ENCODE measurements at places on chromosomes 5 and 9. TPM values are rescaled to one million over a fixed set of nuclear protein-coding genes. Genes with fewer than 3 reads are reported as not detected.

- peak; percentile 72 for DNase-seq
Measured at GRCh38 chr5:1026700-1027621, 18.4 kb downstream of the NKD2 start.

GRCh38 chr5:123156577-123157296 lies 67.7 kb downstream of the PRDM6 start:
- DNase-seq = no peak

- DNase-seq = peak; percentile 18
Measured at GRCh38 chr9:134980516-134980915, 62.8 kb upstream of the FCN1 start.

DNA sequence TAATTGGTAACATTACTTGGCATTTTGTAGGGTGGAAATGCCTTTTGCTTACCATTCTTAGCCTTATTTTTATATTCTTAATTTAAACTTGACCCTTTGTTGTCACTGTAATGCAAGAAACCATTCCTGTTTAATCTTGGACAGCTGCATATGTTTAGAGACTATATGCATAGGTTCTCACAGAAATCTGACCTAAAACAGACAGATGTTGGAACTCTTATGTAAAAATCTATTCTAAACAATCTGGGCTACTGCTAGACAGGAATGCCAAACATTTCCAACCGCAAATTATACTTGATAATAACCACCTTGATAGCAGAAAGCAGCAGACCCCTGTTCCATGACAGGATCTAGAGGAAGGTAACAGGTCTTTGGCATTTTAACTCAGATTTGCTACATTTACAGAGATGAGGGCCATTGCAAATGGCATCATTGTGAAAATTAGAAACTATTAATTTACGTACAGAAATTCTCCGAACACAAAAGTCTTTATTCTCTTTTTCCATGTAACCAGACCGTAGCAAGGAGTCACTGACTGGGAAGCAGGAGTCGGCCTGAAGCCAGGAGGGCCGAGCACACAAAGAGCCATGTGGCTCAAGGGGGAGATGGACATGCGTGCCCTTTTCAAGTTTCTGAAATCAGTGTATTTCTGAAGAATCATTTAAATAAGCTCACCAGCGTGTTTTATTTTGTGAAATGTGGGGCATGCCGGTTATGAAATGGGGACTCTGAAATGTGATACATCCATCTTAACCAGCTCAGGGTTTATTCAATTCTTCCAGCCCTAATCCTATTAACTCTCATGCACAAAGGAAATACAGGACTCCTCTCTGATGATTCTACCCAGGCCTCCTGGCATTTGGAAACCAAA lies 139.3 kb downstream of the AOPEP start:
- DNase-seq = peak; percentile 74

GRCh38 chr9:73689051-73689870 lies 537.6 kb downstream of the ANXA1 start:
- DNase-seq = no peak

- no peak for DNase-seq
Measured at GRCh38 chr5:15959370-15960164, 220.0 kb downstream of the MARCHF11 start.

DNA sequence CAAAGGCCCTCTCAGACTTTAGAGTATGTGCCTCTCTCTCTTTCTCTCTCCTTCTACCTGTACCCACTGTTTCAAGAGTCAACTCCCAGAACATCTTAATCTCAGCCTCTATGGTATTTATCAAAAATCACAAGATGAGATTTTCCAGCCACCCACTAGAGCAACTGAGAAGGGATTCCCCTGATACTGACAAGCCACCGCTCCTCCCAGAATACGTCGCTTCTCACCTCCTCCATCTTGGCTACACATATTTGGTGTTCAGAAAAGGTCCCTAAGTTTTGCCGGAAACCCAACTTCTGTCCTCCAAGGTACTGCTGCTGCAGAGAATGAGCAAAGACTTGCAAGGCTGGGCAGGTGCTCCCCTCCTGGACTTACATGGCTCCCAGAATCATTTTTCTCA lies 6.1 kb downstream of the GARIN3 start:
- no peak for DNase-seq

- no peak for DNase-seq
Measured at GRCh38 chr9:21333226-21333625, 2.0 kb downstream of the KLHL9 start.

The PCDHB9 gene
- total RNA-seq = 3.0 TPM

The SEC24A gene
- total RNA-seq = 28.8 TPM

The PCDHGA5 gene
- total RNA-seq = 11.5 TPM
